Right lung (tissue), 10 donors: ENCODE measurements at places on chromosomes 11 and 22.

DNA sequence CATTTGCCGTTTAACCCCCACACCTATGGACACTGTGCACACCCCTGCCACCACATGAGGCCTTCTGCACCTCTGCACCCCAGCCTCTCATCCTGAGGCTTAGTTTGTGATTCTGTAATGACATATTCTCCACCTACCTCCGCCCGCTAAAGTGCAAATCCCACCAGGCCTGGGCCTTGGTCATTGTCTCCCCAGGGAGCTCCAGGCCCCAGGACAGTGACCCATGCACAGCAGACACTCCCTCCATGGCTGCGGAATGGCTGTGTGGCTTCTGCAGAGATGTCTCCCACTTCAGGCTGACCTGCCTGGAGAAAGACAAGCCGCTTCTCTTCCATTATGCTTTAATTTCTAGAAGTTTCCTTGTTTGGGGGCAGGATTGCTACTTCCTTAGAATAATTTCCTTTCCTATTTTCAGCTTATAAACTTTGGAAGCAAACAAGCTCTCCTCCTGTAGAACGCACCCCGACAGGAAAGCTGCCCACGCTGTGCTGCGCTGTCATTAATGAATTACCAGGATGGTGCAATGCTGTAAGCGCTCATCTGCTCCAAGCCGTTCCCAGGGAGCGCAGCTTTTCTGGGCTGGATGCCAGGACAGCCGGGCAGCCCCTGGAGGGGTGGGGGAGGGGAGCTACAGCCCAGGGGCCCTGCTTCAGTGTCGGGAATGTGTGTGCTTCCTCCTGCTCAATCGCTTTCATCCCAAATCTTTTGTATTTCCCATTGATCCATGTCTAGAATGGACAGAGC, 618.0 kb downstream of the BRD1 start:
- peak; percentile 50 for DNase-seq

- DNase-seq: no peak
These were observed 29.0 kb upstream of the PHLDA2 start for GRCh38 chr11:2958251-2958650.

DNA sequence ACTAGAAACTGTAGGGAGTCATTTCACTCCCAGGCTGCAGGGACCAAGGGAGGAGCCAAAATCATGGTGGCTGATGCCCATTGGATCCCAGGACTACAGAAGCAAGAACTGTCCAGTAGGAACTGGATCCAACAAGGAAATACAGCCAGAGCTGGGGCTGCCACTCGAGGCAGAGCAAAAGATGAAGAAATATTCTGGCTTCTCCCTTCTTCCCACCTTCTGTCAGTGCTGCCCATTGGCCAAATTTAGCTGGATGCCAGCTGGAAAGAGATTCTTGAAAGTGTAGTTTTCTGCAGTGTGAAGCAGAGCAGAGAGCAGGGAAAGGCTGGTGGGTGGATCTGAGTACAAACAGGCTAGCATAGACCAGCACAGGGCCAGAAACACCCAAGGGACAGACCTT, 45.6 kb downstream of the COMMD9 start:
- no peak for DNase-seq

DNA sequence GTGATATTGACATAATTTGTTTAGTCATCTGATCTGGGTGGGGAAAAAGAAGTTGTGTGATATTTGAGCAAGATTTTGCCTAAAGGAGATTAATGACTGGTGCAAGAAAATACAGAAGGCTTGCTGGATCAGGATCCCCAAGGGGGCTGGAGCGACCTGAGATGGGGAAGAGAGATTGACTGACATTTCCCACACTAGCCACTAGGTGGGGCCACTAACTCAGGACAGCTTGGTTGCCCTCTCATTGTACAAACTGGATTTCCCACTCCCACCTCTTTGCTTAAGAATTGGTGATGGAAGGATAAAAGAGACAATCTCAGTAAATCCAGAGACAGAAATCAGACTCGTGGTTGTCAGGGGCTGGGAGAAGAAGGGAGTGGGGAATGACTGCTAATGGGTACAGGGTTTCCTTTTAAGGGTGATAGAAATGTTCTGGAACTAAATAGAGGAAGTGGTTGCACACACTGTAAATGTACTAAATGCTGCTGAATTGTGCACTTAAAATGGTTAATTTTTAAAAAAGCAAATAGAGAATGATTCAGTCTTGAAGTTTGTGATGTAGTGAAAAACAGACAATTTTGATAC, 50.7 kb downstream of the CTTN start:
- no peak for DNase-seq

DNA sequence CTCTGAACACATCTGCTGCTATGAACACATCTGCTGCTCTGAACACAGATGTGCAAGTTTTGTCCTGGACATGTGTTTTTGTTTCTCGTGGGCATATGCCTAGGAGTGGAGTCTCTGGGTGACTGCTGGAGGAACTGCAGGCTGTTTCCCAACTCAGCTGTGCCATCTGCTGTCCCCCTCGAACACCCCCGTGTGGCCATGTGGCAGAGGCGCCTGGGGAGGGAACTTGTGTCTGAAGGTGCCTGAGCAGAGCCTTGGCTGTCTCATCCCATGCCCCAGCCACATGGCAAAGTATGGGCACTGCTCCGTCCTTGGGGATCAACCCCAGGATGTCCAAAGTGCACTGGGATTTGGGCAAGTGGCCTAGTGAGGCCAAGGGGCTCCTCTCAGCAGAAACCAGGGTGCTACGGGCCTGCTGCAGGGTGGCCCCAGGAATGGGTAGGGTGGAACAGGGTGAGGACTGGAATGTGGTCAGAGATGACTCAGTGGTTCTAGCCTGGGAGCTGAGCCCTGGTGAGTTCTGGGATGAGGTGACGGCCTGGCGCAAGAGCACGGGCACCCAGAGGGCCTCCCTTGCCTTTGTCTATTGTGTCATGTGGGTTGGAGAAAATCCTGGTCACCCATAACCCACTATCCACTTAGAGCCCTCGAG, 14.7 kb downstream of the GATD1 start:
- DNase-seq: no peak

DNA sequence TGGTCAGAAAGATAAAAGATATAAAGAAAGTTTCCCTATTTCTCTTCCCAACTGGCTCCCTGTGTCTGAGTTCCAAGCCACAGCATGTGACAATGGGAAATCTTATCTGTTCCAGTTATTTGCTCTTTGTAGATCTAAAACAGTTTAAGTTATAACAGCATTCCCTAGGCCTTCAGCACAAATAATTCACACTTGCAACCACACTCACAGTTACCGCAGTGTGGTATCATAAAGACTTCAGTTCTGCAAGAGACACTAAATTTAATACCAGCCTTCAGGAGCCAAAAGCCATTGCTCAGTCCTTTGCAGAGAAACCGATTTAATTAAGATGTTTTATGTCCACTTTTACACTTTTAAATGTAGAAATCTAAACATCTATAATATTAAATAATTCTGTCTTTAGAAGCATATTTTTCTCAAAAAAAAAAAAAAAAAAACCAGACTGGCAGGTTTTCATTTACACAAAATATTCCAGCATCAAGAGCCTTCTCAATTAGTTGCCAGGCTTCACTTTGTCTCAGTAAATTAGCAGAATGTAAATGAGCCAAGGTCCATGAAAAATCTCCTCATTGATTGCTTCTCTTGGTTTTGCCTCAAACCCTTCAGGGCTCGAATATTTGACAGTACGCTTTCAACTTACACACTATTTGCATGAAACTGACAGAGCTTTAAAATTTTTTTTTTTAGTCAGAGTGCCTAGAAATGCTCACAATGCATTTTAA, 300.0 kb upstream of the DDI1 start:
- DNase-seq: no peak

GRCh38 chr11:10490032-10490397, 35.0 kb downstream of the AMPD3 start:
- no peak for DNase-seq

- no peak for DNase-seq
These were observed 5.1 kb downstream of the SNU13 start for GRCh38 chr22:41683616-41684015.

DNA sequence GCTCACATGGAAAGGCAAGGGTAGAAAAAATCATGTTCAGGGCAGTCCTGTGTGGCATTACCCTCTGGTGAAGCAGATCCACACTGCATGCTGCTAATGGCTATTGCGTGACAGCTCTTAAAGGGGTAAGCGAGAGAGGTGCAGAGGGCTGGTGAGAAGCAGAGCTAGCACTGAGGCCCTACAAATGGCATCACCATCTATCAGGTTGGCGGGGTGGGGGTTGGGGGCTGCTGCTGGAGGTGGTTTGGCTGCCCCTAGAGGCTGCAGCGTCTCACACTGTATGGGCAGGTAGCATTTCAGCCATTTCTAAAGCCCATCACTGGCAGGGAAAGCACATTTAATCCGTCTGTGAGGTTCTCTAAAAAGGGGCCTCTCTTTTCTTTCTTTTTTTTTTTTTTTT, 16.9 kb upstream of the TMA7B start:
- DNase-seq: no peak

GRCh38 chr11:16979703-16980622, 34.3 kb downstream of the PLEKHA7 start:
- no peak for DNase-seq

GRCh38 chr11:17805873-17806272, 71.3 kb downstream of the KCNC1 start:
- DNase-seq: no peak

- no peak for DNase-seq
These were observed 8.7 kb upstream of the MPEG1 start for GRCh38 chr11:59221441-59221840.

DNA sequence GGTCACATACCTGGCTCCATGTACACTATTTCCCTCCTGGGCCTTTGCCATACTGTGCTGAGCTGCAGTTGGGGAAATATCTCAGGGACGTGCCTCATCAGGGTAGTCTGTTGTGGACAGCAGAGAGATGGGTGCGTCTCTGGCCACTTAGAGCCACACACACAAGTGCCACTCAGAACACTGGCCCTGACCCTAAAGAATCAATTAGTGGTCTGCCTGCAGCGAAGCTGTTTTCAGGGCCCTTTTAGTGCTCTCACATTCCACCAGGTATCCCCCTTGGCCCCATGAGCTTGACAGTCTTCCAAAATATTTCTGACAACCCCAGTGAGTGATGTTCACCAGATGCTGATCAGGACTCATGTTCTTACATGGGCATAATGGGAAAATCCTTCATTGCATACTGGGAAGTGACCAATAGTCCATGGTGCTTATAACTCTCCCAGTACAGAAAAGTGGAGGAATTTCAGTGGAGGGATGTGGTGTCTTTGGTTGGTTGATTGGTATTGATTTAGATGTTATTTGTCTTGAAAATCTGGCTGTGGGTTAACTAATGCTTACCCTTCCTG, 66.1 kb downstream of the ME3 start:
- DNase-seq: no peak

DNA sequence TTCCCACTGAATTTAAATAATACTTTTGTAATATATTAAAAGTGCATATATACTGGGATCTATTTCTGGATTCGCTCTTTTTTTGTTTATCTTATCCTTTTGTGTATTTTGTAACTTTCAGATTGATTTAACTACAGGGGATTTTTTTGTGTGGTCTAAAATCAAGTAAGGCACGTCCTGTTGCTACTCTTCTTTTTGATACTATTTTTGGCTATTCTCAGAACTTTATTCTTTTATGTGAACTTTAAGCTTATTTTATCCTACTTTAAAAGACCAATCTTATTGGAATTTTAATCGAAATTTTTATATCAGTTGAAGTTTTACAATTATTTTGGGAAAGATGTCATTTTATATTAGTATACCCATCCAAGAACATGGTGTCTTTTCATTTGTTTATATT, 106.8 kb downstream of the UVRAG start:
- DNase-seq: no peak

GRCh38 chr11:57598831-57599155, 1.3 kb downstream of the SERPING1 start:
- DNase-seq: peak; percentile 40

GRCh38 chr11:81484196-81484595, 1249.5 kb downstream of the FAM181B start:
- no peak for DNase-seq

- no peak for DNase-seq
These were observed 95.6 kb downstream of the YAP1 start for GRCh38 chr11:102205805-102206204.

- no peak for DNase-seq
These were observed 308.0 kb upstream of the ZC3H12C start for GRCh38 chr11:109785198-109785597.

- DNase-seq: no peak
These were observed 745.9 kb upstream of the CCDC179 start for GRCh38 chr11:23606191-23606590.

- no peak for DNase-seq
These were observed 83.6 kb upstream of the PHOX2A start for GRCh38 chr11:72327606-72328005.

DNA sequence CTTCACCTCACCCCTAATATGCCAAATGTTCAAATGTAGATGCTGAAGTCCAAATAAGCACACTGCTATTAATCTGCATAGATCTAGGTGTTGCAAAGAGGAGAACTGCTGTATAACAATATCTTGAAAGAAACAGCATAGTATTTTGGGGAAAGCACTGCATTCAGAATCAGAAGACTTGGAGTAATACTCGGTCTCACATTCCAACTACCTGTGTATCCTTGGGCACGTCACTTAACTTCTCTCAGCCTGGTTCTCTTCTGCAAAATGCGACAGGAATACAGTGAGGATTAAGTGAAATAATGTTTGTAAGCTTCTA, 332 bp upstream of the HMGXB4 start:
- no peak for DNase-seq

- DNase-seq: no peak
These were observed 303.6 kb downstream of the OPCML start for GRCh38 chr11:133228471-133229329.

GRCh38 chr11:110379261-110379660, 50.5 kb upstream of the FDX1 start:
- no peak for DNase-seq

DNA sequence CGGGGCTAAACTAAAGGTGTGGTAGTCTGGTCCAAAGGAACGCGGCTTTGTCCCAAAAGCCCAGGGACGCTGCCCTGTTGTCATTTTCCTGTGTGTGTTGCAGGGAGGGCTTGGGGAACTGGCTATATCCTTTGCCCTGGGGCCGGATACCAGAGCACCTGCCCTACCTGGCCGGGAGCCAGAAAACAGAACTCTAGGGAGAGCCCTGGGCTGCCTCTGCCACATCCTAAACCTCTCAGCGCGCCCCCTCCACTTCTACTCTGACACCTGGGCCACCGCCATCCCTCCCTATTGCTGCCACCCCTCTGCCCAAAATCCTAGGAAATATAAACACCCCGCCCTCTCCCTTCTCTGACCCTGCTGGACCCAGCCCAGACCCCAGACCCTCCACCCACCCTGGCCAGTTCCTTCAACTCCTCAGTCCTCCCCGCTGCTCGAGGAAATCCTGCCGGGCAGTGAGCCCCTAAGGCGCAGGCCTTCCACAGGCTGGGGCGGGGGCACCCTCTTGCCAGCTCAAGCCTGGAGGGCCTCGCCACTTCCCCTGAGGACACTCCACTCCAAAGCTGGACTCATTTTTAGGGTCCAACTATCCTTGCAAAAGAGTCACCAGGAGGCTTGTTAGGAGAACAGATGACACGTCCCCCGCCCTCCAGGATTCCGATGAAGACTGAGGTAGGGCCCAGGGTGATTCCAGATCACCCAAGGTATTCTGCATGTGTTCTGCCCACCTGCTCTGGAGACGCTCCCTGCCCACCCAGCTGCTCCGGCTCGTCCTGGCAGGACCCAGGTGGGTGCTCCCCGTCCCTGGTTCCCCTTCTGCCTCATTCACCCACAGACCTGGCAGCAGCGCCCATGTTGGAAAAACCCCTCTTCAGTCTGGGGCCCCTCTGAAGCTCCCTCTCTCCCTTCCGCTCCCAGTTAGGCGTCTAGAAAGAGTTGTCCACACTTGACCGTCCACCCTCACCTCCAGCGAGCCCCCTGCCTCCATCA, 12.2 kb downstream of the KCTD17 start:
- no peak for DNase-seq
